ENCODE measurements at places on chromosomes 6 and 20. TPM values are rescaled to one million over a fixed set of nuclear protein-coding genes. Genes with fewer than 3 reads are reported as not detected.

The ARMC12 gene
- polyA plus RNA-seq, result 0.27 TPM

The TSBP1 gene
- polyA plus RNA-seq, result not detected

The PTCRA gene
- not detected for polyA plus RNA-seq

The SAMD5 gene
- polyA plus RNA-seq, result 7.4 TPM

The DST gene
- 57.2 TPM for polyA plus RNA-seq

The AVP gene
- not detected for polyA plus RNA-seq

The SAMD3 gene
- 0.12 TPM for polyA plus RNA-seq

The APOM gene
- polyA plus RNA-seq, result 4.3 TPM

The HAO1 gene
- polyA plus RNA-seq, result not detected

All from esophagus (tissue), 2 donors.